ENCODE measurements at places on chromosomes 13 and 19.

DNA sequence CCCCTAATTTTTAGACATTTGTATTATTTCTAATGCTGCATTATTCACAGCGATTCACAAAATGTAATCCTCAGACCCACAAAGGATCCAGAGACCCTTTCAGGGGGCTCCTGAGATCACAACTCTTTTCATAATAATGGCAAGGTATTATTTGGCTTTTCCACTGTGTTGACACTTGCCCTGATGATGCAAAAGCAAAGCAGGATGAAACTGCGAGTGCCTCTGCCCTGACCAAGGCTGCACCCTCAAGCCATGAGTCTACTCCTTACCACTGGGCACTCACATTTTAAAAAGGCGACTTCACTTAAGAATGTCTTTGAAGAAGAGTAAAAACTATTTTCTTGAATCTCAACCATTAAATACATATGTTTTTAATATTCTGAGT is 11.4 kb downstream of the ELF1 start:
- no peak for DNase-seq

GRCh38 chr19:10420444-10421239 is at the start of gene PDE4A:
TSS of gene PDE4A (plus strand) at chr19:10420538. CDS start at chr19:10420765, 227 bp downstream.
- peak; percentile 62 for DNase-seq

DNA sequence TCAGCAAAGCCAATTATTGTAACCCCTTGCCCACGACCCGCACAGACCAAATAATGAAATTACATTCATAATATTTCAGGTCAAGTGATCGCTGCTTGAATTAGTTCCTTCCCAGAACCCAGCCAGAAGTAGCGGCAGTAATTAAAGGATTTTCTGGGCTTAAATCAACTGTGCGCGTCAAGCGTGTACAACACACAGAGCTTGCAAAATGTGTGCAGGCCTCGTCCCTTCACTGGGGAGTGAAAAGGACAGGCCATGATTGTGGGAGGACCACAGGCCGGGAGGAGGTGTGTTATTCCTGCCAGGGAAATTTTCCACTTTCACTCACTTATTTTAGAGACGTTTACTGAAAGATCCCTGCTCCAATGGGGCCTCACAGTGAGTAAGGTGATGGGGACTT is 84.9 kb downstream of the CHST8 start:
- no peak for DNase-seq

- DNase-seq: no peak
Observed at GRCh38 chr13:94481941-94482340, 2.5 kb upstream of the DCT start.

- DNase-seq: peak; percentile 92
Observed at GRCh38 chr19:511101-511851, 4.0 kb downstream of the TPGS1 start.

DNA sequence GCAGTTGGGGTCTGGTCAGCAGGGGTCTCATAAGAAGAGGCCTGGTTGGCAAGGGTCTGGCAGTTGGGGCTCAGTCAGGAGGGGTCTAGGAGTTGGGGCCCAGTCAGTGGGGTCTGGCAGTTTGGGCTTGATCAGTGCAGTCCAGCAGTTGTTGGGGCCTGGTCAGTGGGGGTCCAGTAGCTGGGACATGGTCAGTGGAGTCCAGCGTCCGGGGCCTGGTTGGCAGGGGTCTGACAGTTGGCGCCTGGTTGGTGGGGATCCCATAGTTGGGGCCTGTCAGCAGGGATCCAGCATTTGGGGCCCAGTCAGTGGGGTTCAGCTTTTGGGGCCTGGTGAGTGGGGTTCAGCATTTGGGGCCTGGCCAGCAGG is 60.5 kb upstream of the TPM4 start:
- no peak for DNase-seq

DNA sequence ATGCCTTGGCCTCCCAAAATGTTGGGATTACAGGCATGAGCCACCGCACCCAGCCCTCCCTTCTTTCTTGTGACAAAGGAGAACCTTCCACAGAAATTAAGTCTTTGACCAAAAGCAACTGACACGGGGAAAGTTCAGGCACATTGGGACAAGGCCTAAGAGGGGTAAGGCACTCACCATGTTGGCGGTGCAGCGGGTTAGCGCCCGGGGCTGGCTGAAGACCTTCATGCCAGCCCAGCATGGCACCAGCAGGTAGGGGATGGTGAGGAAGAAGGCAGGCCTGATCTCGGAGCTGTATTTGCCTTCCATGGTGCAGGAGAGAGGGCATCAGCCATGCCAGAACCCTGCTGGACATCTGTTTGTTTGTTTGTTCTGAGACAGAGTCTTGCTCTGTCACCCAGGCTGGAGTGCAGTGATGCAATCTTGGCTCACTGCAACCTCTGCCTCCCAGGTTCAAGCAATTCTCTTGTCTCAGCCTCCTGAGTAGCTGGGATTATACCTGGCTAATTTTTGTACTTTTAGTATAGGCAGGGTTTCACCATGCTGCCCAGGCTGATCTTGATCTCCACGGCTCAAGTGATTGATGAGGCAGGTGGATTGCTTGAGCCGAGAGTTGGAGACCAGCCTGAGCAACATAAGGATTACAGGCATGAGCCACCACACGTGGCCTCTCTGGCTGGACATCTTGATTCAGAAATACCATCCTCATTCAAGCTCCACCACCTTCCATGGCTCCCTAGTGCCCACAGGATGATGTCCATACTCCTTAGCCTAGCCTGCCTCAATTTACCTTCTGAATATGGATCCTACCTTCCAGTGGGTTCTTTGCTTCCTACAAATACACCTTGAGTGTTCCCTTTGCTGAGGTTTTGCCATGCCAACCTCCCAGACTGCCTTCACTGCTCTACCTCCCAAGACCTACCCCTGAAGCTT is 4.4 kb downstream of the TM6SF2 start:
- DNase-seq: no peak

GRCh38 chr13:106105153-106105552 is 430.3 kb downstream of the EFNB2 start:
- DNase-seq: no peak

GRCh38 chr13:50025436-50025835 is 10.2 kb downstream of the KCNRG start:
- DNase-seq: no peak

DNA sequence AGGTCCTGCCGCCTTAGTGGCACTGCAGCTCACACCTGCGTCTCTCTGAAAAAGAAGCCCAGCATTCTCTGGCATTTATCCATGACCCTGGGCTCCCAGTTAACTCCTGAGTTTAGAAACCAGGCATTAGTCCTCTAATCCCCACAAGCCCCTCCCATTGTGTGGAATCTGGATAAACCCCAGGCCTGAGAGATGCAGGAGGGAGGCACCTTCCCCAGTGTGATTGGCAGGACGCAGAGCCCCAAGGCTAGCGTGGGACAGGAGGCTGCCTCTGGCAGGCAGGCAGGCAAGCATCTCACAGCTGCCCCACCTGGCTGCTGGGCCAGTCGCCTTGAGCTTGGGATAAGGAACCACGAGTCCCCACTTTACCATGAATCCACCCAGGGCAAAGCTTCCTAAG is 11.0 kb upstream of the SERPINE3 start:
- DNase-seq: no peak

DNA sequence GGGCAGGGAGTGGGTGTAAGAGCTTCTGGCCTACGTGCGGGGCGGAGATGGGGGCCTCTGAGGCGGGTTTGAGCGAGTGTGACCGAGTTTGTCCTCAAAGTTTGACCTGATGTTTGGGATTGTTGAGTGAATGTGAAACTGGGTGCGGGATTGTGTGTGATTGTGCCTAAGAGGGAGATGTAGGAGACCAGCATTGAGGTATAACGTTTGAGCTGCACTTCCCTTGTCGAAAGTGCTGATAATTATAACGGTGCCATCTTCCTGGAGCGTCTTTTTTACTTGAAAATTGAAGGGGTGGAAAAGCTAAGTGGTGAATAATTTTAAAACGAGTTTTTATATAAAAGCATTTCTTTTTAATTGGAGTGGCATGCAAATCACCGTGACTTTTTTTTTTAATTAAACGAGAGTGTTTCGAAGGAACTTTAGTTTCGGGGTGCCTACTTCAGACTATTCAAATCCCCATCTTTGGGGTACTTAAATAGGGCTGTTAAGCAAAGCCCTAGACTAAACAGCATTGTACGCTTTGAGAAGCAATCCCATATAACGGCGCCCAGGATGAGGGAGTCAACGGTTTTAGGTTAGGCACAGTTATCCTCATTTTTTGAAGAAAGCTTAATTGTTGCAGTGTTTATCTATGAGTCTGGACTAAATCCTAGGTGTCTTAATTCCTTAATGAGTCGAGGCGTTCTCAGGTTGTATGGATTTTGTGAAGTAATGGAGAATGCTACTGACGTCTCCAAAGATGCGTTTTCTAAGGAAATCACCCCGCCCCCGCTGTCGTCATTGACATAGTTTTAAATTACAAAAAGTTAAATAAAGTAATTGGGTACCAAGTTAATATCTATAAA is 594 bp downstream of the ZNF146 start:
- peak; percentile 36 for DNase-seq

GRCh38 chr19:10748927-10749434 is 31.1 kb downstream of the DNM2 start:
- no peak for DNase-seq

DNA sequence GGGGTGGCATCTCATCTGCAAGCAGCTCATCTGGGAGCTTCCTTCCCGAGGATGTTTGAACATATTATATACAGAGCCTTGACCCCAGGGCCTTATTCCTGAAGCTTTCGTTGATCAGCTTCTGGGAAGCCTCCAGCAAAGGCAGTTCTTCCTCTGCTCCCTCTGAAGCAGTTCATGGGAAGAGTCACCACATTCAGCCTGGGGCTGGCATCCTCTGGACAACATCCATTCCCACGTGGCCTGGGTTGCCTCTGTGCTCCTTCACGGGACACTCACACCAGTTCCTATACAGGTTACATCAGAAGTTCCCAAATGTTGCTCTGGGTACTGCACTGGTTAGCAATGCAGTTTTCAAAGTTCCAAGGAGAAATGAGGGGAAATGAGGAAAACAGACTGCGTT is 29.6 kb downstream of the COL4A2 start:
- DNase-seq: no peak

- DNase-seq: no peak
Observed at GRCh38 chr13:103033999-103034398, 32.2 kb downstream of the SLC10A2 start.

DNA sequence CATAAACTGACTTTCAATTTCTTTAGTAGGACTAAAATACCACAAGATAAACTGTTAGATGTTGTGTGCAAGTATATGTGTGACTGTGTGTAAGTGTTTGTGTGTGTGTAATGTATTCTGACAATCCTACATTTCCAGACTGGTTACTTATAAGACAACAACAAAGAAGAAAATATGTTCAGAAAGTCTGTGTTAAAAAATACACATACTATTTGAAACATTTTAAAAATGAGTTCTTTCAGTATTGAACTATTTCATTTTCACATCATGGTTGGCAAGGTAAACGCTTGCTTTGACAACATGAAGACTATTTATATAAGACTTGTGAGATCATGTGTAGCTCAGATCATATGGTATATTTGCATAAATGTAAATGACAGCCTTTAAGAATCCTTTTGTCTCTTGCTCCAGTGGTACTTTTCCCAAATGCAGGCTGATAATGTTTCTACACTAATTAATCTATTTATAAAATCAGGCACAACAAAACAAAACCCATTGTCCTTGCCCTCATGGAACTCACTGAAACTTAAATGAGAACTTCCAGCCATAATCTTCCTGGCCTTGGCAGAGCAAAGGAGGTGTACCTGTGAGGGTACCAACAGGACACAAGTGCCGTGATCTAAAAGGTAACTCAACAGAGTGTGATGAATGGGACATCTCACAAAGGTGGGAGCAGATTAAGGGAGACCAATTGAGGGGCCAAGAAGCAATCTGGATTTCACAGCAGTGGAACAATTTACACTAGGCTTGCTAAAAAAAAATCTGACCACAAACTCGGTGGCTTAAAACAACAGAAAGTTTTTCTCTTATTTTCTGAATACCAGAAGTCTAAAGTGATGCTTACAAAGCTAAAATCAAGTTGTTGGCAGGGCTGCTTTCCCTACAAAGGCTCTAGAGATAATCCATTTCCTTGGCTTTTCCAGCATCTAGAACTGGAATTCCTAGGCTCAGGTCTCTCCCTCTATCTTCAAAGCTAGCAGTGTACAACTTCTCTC is 349.0 kb downstream of the TBC1D4 start:
- no peak for DNase-seq

GRCh38 chr13:77893066-77893465 is 25.6 kb downstream of the EDNRB start:
- no peak for DNase-seq

DNA sequence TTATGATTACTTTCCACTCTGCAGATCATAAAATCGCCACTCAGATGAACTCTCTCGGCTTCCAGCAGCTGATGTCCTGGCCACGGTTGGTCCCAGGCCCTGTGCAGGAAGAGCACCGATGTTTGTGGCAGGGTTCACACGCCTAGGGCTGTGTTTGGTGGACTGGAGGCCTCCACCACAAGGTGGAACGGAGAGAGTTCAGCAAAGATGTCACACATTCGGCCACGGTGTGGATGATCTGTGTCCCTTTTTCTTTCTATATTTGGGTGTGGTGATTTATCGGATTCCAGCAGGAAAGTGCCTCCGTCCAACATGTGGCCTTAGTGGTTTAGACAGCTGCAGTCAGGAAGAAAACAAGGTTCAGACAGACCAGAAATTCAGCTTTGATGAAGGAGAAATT is 521 bp upstream of the SHISA2 start:
- no peak for DNase-seq

- no peak for DNase-seq
Observed at GRCh38 chr13:109521719-109522118, 264.7 kb downstream of the IRS2 start.

DNA sequence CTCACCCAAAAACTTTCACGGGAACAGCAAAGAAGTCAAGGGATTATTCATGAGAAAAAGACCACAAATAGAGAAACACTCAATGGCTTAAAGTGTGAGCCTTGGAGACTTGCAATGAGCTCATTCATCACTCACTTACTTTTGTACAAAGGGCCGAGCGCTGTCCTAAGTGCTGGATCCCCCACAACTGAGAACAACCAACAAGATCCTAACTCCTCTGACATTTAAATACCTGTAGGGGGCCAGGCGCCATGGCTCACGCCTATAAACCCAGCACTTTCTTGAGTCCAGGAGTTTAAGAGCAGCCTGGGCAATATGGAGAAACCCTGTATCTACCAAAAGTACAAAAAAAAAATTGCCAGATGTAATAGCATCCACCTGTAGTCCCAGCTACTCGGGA is 29.4 kb upstream of the ZNF507 start:
- no peak for DNase-seq

DNA sequence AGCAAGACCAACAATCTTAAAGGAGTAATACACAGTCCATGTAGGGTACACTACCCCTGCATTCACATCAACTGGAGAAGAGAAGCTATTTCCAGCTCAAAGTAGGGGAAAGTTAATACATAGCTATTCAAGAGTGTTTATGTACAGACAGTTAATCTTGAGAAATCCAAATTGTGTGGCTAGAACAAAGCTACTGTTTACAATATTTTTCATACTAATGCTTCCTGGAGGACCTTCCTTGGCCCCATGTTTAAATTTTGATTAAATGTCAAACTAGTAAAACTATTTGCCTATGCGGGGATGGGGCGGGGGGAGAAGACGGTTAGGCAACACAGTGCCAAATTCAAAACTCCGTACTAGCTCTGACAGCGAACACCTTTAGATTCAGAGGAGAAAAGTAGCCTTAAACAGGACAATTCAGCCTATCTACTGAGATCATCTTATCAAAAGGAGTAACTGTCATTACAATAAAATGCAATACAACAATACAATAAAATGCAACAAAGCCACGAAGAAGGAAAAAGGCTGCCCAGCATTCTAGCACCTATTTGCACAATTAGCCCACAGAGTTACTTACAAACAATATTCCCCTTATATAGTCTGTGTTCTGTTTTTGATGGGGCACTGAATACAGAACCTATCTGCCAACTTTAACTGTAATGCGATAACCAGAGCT is 29.1 kb downstream of the BRD4 start:
- DNase-seq: no peak

All from CD4-positive, alpha-beta T cell treated with Interleukin-4 for 1 hour (primary cell).